ENCODE measurements at places on chromosomes 11 and 22. TPM values are rescaled to one million over a fixed set of nuclear protein-coding genes. Genes with fewer than 3 reads are reported as not detected.
A peak's percentile ranks its signal among the peaks of the same experiment; 100 is the strongest.

DNA sequence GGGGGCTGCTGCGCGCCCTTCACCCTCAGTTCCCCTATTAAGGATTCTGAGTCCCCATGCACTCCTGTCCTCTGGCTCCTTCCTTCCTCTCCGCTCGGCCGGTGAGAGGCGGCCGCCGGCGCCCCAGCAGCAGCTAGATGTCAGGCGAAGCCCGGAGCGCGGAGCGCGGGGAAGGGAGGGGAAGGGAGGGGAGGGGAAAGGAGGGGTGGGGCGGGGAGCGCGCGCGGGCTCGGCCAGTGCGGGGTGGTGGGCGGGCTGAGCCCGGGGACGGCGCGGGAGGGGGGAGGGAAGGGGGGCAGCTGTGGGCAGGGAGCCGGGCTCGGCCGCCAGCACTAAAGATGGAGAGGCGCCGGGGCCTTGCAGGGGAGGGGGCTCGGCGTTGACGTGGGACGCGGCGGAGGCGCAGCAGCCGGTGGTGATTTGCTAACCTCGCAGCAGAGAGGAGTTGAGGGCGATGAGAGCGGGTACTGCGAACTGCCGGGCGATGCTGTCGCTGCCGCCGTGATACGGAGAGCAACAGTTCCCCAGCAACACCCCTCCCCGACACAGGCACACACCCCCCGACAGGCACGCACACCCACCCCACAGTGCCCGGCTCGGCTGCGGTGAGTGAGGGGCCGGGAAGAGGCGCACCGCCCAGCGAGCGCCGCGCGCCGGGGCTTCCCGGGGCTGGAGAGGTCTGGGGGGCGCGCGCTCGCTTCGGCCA is at the start of gene ZBTB16:
Gene ZBTB16 (plus strand): TSS at position 434 of the 706 bp plus-strand sequence. CDS start 3,590 bp downstream, outside the sequence.
- no peak for DNase-seq

DNA sequence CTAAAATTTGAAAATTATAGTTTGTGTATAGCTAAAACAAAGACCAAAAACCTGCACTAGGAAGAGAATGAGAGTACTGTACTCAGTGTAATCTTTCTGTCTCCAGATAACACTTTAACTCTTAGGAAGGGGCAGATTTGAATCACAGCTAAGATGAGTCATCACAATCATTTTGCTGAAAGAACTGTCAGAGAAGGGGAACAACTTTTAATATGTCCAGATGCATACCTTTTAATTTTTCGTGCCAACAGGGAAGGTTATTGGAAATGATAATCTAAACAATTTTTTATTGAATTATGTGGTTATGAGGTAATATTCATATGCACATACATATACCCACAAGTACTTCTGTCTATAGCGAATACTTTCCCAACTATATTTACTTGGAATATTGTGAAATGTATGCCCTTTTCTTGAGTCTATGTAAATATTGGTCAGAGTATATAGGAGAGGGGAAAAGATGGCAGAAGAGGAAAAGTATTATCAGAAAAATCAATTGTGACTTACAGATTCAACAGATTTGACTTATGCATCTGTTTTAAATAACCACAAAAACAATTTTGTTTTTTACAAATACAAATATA is 51.1 kb upstream of the MUC15 start:
- DNase-seq, result no peak

DNA sequence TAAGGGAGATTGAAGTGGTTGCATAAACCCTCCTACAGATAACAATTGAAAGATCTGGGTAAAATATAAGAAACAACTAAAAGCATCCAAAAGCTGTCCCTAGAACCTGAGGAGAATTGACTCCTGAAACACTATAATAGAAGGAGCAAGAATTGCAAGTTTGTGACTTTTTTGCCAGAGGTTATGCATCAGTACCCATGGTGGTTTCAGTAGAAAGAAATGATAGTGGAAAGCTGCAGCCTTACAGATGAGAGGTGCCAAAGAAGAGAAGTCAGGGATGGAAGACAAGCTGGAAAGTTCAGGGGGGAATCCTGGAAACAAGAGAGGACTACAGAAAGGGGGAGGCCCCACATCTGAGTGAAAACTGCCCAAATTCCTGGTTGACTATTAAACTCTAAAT is 80.7 kb downstream of the PACS1 start:
- no peak for DNase-seq

- no peak for DNase-seq
Observed at GRCh38 chr11:134683860-134684259, 271.8 kb upstream of the B3GAT1 start.

DNA sequence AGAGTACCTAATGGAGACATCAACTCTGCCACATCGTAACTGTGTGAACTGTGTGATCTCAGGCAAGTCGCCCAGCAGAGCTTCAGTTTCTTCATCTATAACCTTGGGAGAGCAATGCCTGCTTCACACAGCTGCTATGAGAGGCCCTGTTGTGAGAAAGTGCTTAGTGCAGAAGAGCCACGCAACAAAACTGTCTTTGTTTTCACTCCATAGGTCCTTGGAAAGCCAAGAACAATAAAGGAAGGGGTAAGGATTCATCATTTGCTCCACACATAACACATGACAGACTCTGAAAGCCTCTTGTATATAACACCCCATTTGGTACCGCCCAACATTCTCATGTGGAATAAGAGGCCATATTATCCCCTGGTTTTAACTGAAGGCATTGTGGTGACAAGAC is 231.9 kb upstream of the ISX start:
- no peak for DNase-seq

- no peak for DNase-seq
Observed at GRCh38 chr11:46492532-46492931, 101.0 kb upstream of the CHRM4 start.

GRCh38 chr22:17777005-17777716 is 2.9 kb upstream of the BID start:
- DNase-seq, result no peak

DNA sequence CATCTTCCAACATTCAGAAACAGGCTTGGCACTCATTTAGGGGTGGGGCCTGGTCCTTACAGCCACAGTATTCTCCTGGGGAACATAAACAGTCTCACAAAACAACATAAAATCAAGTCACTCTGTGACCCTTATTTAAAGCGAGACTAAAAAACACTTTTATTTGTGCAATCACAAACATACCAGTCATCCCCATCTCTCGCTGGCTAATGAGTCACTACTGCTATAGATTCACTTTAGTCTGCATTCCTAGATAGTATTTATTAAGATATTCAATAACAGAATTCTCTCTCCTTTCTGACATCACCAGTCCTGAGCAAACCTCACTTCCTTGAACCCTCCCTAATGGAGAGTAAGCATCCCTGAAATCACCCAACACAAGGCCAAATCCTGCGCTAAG is 68.0 kb downstream of the ZBTB44 start:
- no peak for DNase-seq

- no peak for DNase-seq
Observed at GRCh38 chr22:49422701-49423100, 405.0 kb downstream of the BRD1 start.

- DNase-seq, result no peak
Observed at GRCh38 chr22:21760640-21761039, 25.0 kb upstream of the YPEL1 start.

DNA sequence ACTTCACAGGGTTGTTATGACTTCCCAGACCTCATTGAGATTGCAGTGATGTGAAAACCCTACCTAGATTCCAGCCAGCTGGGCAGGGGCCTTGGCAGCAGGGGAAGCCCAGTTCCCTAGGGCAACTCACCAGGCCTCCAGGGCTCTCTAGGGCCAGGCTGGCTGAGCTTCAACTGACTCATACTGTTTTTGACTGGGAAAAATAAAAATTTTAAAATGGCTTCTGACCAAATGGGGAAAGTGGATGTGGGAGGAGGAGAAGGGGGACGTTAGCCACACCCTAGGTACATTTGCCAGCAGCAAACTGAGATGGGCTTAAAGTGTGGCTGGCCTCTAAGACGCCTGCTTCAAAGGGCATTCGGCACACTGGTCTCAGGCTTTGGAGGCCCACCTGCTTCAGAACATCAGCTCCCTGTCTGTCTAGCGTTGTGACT is 39.0 kb downstream of the BMAL1 start:
- no peak for DNase-seq

DNA sequence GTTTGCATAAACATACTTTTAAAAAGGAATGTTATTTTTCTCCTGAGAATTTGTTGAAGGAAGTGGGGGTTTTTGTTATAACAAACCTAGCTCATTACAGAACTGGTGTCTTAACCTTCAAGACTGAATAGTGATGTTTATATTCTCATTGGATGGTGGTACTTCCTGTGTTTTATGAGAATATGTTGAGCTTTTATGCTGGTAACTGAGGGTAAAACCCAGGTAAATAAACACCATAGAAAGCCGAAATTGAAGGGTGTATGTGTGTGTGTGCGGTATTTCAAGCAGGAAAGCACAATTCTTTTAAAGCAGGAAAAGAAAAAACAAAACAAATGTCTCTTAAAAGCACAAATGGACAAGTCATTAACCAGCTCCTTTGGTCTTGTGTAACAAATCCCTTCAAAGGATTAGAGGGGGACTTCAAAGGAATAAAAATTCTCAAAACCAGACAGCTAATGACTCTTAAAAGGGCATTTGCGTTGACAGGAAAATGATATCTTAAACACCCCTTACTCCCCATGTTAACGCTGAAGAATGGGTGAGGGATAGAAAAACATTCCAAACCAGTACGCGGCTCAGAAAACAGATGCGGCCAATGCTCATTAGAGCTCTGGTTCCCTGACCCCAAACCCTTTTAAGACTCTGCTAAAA is 23.8 kb downstream of the LMO2 start:
- DNase-seq, result no peak

DNA sequence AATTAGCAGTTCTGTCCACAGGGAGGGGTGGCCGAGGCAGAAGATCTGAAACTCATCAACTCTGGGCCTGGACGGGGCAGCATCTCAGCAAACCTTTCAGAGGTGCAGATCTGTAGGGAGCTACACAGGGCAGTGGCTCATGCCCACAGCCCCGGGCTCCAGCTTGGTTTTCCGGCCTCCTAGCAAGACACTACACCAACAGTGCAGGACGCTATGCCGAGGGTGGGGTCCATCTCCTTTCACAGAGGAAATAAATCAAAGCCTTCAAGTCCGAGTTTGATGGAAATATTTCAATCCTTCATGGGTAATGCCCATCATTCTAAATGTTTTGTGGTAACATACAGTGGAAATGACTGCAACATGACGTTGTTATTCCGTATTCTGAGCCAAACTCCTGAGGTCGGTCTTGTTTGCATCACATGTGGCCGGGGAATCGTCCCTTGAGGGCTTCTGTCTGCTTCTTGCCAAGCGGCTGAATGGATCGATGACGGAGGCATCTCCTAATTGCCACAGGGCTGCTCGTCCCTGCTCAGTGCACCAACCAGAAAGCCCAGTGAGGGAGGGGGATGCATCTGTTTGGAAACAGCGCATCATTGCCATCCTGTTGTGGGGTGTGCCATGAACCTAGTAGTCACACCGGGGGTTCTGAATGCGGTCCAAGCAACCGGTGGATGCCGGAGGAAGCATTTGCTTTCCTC is 30.0 kb downstream of the LINC01488 start:
- no peak for DNase-seq

GRCh38 chr11:71484248-71485062 is 31.5 kb downstream of the NADSYN1 start:
- DNase-seq, result no peak

DNA sequence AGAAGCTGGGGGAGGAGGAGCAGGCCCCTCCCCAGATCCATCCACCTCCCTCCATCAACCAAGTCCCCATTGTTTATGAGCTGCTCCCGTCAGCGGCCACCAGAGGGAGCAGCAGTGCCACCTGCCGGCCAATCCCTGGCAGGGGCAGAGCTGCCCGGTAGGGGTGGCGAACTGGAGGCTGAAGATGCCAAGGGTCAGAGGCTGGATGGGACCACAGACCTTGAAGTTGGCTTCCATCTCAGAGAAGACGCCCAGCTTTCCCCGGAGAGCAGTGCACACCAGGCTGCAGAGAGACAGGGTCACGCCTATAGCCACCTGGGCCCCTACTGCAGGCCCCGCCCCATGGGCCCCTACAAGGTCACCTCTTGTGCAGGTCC is 3.6 kb downstream of the FIBP start:
- DNase-seq, result peak; percentile 63

GRCh38 chr11:94521684-94522083 is 9.4 kb downstream of the C11orf97 start:
- DNase-seq, result no peak

DNA sequence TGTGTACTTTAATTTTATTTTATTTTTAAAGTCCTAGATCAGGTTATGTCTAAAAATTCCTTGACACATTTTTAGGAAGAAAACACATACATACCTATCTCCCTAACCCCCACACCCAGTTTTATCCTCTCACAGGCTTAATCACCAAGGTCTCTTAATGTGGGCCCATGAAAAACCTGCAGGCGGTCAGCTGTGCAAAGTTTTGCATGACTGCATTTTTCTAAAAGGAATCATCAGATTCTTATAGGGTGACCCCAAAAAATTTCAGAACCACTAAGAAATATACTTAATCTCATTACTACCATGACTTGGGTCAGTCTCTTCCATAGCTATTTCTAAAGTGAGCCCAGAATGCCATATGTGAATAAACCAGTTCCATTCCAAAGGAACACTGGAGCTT is 19.8 kb downstream of the SAA1 start:
- no peak for DNase-seq

- DNase-seq, result no peak
Observed at GRCh38 chr11:1875093-1875850, 16.4 kb downstream of the PRR33 start.

DNA sequence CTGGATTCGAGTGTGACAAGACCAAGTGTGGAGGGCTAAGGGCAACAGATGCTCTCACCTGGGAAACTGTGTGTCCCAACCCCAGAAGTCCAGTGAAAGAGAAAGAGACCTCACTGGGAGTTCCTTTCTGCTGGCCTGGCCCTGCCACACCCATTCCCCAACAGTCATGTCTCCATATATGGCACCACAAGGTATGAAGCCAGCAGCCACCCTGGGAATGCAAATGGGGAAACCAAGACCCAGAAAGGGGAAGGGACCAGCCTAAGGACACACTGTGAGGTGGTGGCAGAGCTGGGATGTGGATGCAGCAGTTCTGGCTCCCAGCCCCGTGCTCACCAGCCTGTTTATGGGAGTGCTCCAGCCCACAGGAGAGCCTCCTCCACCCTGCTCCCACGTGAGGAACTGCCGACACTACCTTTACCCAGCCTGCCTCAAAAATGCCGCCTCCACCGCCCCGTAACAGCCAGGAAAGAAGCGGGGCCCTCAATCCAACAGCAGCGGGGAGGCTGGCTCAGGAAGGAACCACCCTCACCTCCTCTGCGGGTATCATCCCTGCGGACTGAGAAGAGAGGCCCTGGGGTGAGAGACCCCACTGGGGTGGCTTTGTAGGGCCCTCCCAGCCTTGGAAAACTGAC is 12.6 kb downstream of the LMO1 start:
- DNase-seq, result no peak

GRCh38 chr11:87712802-87713202 is 462.4 kb downstream of the RAB38 start:
- DNase-seq, result no peak

The MMP1 gene
- total RNA-seq, result 23.3 TPM

The SYT9 gene
- total RNA-seq, result not detected

The SLC25A18 gene
- 1.2 TPM for total RNA-seq

The ALKBH3 gene
- total RNA-seq, result 41.5 TPM

The TMPRSS4 gene
- not detected for total RNA-seq

The CRYAB gene
- total RNA-seq, result 12.4 TPM

The MEI1 gene
- 0.50 TPM for total RNA-seq

The TCN1 gene
- not detected for total RNA-seq

The CDPF1 gene
- 15.8 TPM for total RNA-seq

Measured in NCI-H460 (cell line).